Renal cortex interstitium (tissue), 15 donors: ENCODE measurements at places on chromosomes 2 and 18. TPM values are rescaled to one million over a fixed set of nuclear protein-coding genes. Genes with fewer than 3 reads are reported as not detected.

GRCh38 chr2:134783912-134784311, 54.5 kb upstream of the ACMSD start:
- no peak for DNase-seq

The ASIC4 gene
- 0.12 TPM for polyA plus RNA-seq

GRCh38 chr2:199848389-199849130, 2.4 kb downstream of the FTCDNL1 start:
- DNase-seq, result no peak

The ZAP70 gene
- polyA plus RNA-seq, result 2.5 TPM

- no peak for DNase-seq
Observed at GRCh38 chr2:238313289-238313990, 6.9 kb upstream of the TRAF3IP1 start.

The SLC35F5 gene
- 144 TPM for polyA plus RNA-seq

The SLC40A1 gene
- polyA plus RNA-seq, result 125 TPM

DNA sequence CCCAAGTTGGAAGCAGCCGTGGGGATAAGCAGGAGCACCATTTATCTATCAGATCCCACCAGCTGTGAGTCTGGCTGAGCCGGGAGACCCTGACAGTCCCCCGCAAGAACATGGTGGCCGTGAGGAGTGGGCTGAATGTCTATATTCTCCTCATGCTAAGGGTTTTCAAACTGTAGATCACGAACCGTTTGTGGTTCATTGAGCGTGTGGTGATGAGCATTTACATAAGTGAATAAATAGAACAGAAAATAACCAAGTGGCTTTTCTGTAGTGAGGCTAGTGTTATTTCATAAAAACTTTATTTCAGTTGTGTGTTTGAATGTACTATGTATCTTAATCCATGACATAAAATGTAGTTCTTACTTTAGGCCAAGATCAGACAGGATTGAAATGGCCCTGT, 190.2 kb upstream of the APCDD1 start:
- no peak for DNase-seq

The ZNF397 gene
- polyA plus RNA-seq, result 77.9 TPM

The CHCHD5 gene
- polyA plus RNA-seq, result 31.0 TPM

DNA sequence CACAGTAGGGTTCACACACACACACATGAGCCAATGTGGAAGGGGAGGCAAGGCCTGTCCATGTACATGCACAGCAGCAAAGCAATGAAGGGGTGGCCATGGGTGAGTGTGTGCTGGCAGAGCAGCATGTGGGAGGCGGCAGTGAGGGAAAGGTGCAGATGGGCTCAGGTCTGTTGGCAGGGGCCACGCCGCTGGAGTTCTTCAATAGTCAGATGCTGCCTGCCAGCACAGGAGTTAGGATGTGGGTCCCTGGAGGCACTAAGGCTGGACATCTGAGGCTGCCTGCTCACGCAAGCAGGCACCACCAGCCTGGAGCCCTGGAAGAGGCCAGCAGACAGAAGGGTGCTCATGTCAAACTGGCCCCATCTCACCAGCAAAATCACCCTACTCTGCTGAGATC, 1304.9 kb downstream of the DSC3 start:
- DNase-seq, result no peak

DNA sequence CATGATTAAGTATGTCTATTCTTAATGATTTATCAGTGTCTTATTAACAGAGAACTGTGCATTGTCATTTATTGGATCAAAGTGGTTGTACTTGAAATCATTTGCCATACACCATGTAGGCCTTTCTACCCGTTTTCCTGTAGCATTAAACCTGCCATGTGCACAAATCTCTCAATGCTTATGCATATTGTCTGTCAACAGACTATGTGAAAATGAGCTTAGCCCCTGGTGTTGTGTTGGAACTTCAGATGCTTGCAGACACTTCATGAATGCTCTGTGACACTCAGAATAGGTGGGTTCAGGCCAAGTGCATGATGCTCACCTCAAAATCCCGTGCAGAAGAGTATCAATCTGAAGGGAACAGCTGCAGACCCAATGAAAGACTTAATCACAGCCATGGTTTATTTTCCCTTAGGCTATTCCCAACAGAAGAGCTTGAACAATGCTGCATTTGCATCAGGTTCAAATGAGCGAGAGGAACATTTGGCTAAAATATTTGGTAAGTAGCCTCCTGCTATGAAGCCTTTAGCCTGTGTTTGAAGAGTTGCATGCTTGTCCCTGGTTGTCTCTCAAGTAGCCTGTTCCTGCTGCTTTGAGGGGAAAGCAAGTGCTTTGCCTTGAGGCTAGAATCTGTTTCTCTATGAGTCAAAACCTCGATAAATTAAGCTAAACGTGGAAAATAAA, 6.1 kb downstream of the C2orf92 start:
- DNase-seq, result no peak

The REG1B gene
- polyA plus RNA-seq, result not detected

GRCh38 chr18:67766930-67767329, 250.4 kb upstream of the DSEL start:
- DNase-seq, result no peak

GRCh38 chr18:49101236-49101635, 150.5 kb upstream of the SMAD7 start:
- DNase-seq, result no peak

DNA sequence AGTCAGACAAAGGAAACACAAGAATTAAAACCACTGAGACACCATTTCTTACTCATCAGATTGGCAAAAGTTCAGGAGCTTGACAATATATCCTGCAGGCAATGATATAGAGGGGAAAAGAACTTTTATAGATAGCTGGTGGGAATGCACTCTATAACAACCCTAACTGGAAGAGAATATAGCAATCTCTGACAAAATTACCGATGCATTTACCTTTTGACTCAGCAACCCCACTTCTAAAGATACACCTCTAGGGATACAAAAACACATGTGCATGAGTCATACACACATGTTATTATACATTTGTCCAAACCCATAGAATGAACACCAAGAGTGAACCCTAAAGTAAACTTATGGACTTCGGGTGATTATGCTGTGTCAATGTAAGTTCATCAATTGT, 79.4 kb upstream of the SRD5A2 start:
- no peak for DNase-seq

DNA sequence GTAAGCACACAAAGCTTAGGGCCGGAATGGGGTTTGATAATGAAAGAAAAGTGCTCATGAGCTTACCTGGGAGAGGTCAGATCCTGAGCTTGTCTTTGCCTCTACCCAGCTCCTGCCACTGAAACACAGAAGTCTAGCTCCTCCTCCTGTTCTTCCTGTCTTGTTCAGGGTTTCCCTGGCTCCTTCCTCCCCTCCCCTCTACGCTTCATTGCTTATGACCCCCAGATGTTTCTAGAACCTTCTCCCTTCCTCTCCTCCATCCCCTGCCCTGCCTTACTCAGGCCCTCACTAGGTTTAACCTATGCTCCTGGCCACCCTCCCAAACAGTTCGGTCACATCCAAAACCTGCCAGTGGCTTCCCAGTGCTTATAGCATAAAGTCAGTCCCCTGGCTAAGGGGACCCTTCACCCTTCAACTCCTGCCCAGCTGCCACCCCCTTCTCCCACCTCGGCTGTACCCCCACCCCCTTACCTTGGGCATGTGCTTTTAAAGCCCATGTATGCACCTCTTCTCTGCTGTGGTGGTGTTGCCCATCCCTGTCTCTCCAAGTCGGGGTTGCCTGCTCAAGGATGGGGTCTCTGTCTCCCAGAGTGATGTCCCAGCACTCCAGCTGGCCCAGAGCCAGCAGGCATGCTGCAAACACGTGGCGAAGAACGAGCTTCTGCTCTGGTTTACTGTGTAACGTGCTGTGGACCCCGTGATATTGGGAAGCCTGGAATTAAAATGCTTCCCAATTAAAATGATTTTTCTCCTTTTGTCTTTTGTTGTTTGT, 233.6 kb downstream of the TPGS2 start:
- no peak for DNase-seq

DNA sequence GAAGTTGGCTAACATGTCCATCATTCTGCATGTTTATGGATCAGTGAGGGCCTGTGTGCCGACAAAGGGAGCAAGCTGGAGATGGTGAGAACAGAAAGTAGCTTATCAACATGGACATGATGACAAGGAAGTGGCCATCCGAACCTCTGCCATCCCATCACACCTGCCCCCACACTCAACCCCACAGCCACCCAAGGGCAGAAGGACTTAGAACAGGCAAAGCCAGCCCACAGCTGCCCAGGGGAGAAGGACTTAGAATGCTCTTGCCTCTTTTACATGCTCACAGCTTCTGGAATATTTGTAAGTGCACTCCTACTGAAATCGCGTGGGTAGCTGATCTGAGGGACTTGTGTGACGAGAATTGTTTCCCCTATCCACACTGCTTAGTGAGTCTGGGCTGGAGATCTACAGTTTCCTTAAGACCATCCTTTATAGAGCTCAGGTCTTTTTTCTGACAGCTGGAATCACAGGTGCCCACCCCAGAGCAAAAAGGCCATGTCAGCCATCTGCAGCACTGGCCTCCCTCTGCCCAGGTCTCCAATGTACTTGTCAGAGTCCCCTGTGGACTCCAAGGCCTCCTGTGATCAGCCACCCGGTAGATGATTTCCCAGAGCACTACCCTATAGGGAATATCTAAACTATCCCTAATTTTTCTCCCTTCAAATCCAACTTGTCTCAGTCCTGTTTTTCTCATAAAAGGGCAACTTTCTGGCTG, 154.1 kb downstream of the SMAD7 start:
- DNase-seq, result no peak
